ENCODE measurements at places on chromosomes 3 and 15. TPM values are rescaled to one million over a fixed set of nuclear protein-coding genes. Genes with fewer than 3 reads are reported as not detected.

The TTLL3 gene
- total RNA-seq: 10.0 TPM

The ITPKA gene
- total RNA-seq: 3.9 TPM

The CCR3 gene
- total RNA-seq: 0.26 TPM

DNA sequence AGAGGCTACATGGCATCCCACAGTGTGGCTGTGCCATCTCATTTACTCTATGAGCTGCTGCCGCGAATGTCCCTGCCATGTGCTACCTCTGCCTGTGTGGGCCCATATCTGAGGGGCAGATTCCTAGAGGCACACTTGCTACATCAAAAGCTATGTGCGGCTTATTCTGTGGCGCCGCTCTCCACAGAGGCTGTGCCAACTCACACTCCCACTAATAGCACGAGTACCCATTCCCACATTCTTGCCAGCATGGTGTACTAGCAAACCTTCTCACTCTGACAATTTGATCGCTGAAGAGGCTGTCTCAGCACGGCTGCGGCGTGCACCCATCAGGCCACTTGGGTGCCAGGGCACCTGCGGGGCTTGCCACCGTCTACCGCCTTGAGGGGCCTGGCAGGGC lies 31.2 kb upstream of the MUSTN1 start:
- no peak for DNase-seq
- H3K27ac ChIP-seq: no peak overlapping the region
- no peak overlapping the region for H3K4me3 ChIP-seq

GRCh38 chr15:91227766-91228165 lies 127.7 kb downstream of the SV2B start:
- no peaks in the 10 kb centered on the region for H3K27me3 ChIP-seq
- no peak for DNase-seq
- H3K4me1 ChIP-seq: no peaks in the 10 kb centered on the region
- H3K4me3 ChIP-seq: no peak overlapping the region
- no peaks in the 10 kb centered on the region for H3K36me3 ChIP-seq

DNA sequence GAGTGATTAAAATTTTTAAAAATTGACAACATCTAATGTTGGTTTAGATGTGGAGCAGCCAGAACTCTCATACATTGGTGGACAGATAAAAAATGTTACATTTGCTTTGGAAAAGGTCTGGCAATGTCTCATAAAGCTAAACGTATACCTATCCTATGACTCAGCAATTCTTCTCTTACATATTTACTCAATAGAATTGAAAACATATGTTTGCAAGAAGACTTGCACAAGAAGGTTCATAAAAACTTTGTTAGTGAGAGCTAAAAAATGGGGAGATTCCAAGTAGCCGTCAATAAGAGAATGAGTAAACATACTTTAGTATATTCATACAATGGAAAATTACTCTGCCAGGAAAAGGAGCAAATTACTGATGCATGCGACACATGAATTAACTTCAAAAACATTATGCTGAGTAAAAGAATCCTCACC lies 30.0 kb downstream of the MASP1 start:
- peak overlapping the region; percentile 74 for H3K27ac ChIP-seq
- DNase-seq: peak; percentile 77
- no peaks in the 10 kb centered on the region for H3K27me3 ChIP-seq
- H3K4me3 ChIP-seq: no peak overlapping the region
- H3K4me1 ChIP-seq: peaks cover 29% of the 10 kb centered on the region
- peaks cover 9% of the 10 kb centered on the region for H3K36me3 ChIP-seq

- peaks cover 27% of the 10 kb centered on the region for H3K4me1 ChIP-seq
- peak overlapping the region; percentile 78 for H3K27ac ChIP-seq
- DNase-seq: no peak
- peaks cover 6% of the 10 kb centered on the region for H3K36me3 ChIP-seq
- no peak overlapping the region for H3K4me3 ChIP-seq
- H3K27me3 ChIP-seq: no peaks in the 10 kb centered on the region
Measured at GRCh38 chr3:127689266-127689860, 16.6 kb downstream of the ABTB1 start.

- H3K36me3 ChIP-seq: no peaks in the 10 kb centered on the region
- no peak overlapping the region for H3K4me3 ChIP-seq
- H3K27me3 ChIP-seq: peaks cover 9% of the 10 kb centered on the region
- no peaks in the 10 kb centered on the region for H3K4me1 ChIP-seq
Measured at GRCh38 chr3:14602006-14602803, 49.4 kb upstream of the CCDC174 start.

GRCh38 chr15:52031556-52031955 lies 12.5 kb downstream of the MAPK6 start:
- H3K27ac ChIP-seq: no peak overlapping the region
- DNase-seq: no peak
- no peak overlapping the region for H3K4me3 ChIP-seq
- H3K4me1 ChIP-seq: no peaks in the 10 kb centered on the region

GRCh38 chr3:33355611-33356010 lies 78.4 kb downstream of the FBXL2 start:
- no peaks in the 10 kb centered on the region for H3K27me3 ChIP-seq
- H3K4me1 ChIP-seq: peaks cover 2% of the 10 kb centered on the region
- no peak overlapping the region for H3K4me3 ChIP-seq
- no peak overlapping the region for H3K27ac ChIP-seq

- no peak overlapping the region for H3K4me3 ChIP-seq
- DNase-seq: peak; percentile 30
- no peaks in the 10 kb centered on the region for H3K36me3 ChIP-seq
- H3K27ac ChIP-seq: no peak overlapping the region
Measured at GRCh38 chr3:22887664-22888291, 315.3 kb upstream of the UBE2E2 start.

DNA sequence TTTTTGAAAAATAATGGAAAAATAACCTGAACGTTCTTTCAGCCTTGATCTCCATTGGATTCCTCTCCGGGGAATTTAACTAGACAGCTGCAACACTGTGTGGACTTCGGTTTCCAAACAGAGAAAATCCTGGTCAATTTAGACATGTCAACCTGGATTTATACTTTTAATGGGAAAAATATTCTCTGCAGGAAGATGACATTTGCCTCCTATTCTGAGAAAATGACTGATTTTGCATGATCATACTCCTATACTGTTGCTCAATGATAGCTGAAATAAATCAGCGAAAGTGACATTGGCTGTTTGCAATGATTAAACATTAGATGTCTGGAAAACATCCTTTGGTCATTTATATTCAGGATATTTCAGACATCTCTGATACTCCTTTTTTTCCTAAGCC lies 94.8 kb downstream of the GABRG3 start:
- H3K27ac ChIP-seq: no peak overlapping the region
- no peak for DNase-seq
- H3K4me3 ChIP-seq: no peak overlapping the region
- no peaks in the 10 kb centered on the region for H3K36me3 ChIP-seq
- no peaks in the 10 kb centered on the region for H3K27me3 ChIP-seq

GRCh38 chr3:46574243-46574646 lies 8.1 kb upstream of the LRRC2 start:
- H3K4me3 ChIP-seq: no peak overlapping the region
- no peaks in the 10 kb centered on the region for H3K27me3 ChIP-seq
- H3K27ac ChIP-seq: no peak overlapping the region
- no peak for DNase-seq
- no peaks in the 10 kb centered on the region for H3K36me3 ChIP-seq
- no peaks in the 10 kb centered on the region for H3K4me1 ChIP-seq
